ENCODE measurements at places on chromosomes 11 and 22.

DNA sequence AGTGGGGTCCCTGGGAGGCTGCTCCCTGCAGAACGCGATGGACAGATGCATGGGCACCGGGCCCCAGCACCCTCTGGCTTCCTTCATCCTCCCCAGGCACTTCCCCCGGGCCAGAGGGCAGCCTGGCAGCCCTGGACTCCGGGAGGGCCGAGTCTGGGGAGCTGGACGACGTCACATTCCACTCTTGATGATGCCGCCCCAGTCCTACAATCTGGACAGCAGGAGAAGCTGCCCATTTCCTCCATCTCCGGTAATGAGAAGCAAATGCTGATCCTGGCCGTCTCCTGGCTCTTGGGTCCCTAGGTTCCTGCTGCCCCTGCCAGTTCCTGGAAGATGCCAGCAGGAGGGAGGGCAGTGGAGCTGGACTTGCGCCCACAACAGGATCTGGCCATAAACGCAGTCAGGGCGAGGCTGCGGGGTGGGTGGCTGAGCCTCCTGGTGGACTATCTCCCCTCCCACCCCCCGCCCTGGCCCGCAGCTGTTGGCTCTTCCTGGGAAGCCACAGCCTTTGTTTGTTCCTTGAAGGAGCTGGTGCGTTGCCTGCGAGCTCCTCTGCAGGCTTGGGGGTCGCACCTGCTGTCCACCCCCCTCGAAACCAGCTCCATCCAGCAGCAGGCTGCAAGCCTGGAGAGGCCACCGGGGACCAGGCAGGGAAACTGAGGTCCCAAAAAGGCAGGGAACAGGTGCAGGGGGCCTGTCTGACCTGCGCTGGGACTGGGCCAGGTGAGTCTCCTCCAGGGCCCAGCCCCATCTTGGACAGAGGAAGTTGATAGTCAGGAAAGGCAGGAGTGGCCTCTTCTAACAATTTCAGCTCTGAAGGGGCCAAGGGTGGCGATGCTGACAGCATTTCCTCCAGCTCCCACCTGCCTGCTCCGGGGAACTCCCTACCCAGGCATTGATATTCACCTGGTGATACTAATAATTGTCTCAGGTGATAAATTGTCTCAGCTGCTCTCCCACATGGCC is 17.9 kb upstream of the MUC6 start:
- DNase-seq, result no peak

DNA sequence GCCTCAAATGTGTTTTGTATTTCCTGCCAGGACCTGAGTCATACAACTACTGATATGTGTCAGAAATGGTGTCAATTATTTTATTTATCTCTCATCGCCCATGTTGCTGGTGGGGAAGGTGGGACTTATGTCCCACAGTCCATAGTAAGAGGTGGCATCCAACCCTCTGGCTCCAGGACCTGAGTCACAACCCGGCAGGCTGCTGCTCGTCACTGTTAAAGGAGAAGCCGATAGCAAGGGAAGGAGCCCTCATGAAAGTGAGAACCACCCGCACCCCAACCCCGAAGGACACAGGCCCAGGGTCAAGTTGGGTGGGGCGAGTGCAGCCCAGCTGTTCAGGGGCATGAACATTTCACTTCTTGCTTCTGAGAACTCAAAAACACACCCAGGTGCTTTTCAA is 33.1 kb upstream of the TP53I11 start:
- DNase-seq, result no peak

DNA sequence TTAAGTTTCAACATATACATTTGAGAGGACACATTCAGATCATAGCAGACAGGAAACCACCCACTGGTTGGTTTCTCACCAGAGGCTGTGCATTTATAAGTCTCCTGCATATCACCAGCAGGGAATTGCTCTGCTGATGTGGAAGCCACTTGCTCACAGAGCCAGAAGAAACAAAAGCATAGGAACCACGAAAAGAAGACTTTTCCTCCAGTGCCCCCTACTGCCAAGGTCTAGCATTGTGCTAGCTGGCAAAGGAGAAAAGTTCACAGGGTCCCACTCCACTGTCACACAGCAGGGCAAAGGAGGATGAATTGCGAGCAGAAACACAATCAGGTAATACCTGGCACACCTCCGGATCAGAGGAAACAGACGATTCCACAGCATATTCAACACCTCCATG is 28.9 kb upstream of the ISX start:
- DNase-seq, result peak; percentile 24

- DNase-seq, result no peak
These were observed 328.3 kb downstream of the LARGE1 start for GRCh38 chr22:33591946-33592345.

- no peak for DNase-seq
These were observed 3.5 kb downstream of the MYO18B start for GRCh38 chr22:25745341-25746011.

DNA sequence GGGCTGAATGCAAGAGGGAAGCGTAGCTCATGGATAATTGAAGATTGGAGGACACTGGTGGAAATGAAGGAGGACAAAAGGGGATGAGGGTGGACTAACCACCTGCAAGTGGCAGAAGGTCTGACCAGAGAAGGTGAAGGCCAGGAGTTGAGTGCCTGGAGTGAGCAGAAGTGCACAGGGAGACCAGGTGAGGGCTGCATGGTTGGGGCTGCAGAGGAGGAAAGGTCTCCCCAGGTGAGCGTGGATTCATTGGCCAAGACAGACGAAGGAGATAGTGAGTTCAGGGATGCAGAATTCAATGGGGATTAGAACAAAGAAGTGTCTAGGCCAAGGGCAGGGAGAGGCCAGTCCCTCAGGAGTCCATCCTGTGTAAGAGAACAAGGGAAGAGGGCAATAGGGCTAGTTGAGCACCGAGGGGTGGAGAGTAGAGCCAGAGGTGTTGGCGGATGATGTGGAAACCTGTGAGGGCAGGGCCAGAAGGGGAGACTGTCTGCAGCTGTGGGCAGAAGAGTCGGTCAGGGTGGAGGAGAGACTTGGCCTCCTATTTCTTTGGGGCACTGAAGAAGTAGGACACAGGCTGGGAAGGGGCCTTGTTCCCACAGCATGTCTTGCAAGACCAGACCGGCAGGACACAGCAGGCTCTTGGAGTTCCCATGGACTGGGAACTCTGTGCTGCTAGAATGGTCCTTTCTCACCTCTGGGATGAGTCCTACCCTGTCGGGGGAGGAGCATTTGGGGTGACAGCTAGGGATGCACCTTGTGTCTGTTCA is 6.7 kb downstream of the TRIM29 start:
- no peak for DNase-seq

DNA sequence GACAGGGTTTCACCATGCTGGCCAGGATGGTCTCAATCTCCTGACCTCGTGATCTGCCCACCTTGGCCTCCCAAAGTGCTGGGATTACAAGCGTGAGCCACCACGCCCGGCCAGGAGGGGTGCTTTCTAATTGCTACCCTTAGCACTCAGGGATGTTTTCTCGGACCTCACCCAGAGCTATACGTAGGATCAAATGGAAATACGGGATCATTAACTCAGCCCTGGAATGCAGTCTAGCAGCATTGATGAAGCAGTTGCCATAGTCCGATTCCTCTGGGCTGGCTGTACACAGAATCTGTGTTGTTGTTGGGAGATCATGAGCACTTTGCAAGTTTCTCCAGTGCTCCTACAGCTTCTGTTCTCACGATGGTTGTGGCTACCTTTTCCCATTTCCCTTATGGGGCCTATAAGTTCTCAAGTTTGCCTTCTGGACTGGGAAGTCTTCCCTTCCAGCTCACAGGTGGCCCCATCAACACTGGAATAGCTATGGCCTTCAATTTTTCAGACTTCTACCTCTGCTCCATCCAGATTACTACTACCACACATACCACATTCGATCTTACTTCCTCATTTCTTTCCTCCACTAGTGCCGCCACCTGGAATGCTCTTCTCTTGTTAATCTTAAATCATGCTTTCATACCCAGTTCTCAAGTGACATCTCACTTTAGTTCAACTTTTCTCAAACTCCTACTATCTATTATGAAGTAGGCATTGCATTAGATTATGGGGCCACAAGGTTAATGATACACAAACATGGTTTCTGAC is 16.1 kb upstream of the PCF11 start:
- DNase-seq, result peak; percentile 82

DNA sequence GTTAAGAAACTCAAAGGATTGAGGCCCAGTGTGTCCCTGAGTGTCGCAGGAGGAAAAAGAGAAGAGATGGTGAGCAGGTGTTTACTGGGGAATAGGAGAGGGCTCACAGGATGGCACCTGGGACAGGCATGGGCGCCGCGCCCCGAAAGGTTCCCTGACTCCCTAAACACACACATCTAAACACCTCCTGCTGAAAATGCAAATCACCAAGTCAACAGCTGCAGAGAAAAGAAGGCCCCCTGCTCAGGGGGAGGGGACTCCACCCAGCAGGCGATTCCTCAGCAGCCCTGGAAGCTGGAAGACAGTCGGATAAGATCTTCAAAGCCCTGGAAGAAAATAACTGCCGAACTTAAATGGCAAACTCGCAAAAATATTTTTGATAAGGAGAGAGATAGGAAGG is 377.2 kb downstream of the BRD1 start:
- no peak for DNase-seq

GRCh38 chr22:41557401-41558240 is 3.2 kb upstream of the CSDC2 start:
- no peak for DNase-seq

- no peak for DNase-seq
These were observed 182.7 kb upstream of the SNX19 start for GRCh38 chr11:131099013-131099412.

DNA sequence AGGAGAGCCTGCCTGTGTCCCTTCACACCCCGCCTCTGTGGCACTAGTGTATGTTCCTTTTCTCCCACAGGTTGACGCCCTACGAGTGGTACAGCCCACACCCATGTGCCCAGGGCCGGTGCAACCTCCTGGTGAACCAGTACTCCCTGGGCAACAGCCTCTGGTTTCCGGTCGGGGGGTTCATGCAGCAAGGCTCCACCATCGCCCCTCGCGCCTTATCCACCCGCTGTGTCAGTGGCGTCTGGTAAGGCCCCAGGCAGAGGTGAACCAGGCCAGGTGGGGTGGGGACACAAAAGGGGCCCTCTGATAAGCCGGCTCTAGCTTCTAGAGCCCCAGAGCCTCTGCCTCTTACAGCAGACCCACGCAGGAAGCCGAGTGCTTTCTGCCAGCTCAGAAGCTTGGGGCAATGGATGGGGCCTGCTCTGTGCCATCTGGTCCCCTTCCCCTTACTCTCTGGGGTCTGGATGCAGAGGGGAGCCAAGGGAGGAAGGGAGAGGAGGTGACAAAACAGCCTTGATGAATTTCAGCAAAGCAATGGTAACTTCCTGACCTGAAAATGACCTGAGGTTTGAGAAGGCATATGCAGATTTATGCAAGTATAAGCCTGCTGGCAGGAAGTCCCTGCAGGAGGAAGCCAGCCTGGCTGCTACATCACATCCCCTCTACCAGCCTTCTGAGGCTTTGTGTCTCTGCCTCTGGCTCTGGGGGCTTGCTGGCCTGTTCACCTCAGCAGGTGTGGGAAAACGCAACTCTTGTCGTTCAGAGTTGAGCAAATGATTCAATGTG is 67.0 kb upstream of the TBCEL start:
- DNase-seq, result no peak

DNA sequence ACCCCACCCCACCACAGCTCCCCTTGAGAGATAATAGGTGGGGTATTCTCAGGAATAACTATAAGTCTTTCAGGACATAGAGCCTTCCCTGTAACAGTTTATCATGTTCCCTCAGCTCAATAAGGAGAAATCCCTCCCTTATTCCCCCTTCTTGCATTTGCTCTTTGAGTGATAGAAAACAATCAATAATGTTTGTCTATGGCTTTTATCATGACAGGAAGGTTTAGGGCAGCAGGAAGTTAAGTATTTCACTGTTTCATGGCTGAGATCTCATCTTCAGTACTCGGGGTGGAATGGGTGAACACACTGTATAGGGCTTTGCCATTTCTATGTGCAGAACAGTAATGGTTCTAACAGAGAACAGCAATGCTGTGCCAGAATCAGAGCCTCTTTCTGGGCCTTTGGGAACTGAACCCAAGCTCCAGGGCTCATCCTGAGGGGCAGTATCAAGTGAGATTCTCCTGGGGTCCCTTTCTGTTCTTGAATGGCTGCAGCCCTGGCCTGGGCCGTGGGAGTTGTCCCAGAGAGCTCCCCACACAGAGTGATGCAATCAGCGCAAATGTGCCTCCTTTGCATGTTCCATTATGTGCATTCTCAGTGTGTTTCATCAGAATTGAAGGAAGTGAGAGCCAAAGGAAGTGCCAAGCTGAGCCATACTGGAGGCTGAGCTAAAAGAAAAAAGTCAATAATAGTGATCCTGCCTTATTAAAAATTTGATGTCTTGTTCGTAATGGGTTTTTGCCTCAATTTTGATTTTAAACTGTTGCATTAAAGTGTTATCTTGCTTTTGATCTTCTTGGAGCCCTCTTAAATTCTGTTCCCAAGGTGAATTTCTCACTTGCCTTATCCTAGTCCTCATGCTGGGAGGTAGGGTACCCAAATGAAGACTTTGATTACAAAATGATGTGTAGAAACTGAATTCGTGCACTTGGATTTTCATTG is 2.9 kb upstream of the CYP2R1 start:
- peak; percentile 83 for DNase-seq

DNA sequence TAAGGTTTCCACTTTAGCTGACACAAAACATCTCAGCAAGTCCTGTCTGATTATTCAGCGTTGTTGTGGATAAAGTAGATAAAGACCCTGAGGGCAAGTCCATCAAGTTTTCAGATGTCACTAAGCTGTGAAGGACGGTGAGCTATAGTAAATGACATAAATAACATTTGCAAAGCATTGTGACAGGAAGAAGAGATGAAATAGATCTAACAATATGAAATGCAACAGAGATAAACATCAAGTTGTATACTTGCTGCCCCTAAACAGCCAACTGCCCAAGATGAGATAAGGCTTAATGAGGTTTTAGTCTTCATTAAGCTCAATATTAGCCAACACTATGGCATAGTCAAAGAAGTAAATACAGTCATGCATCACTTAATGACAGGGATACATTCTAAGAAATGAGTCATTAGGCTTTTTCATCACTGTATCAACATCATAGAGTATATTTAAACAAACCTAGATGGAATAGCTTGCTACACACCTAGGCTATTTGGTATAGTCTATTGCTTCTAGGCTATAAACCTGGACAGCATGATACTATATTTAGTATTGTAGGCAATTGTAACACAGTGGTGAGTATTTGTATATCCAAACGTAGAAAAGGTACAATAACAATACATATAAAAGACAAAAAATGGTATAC is 625.1 kb upstream of the ANO5 start:
- DNase-seq, result no peak

DNA sequence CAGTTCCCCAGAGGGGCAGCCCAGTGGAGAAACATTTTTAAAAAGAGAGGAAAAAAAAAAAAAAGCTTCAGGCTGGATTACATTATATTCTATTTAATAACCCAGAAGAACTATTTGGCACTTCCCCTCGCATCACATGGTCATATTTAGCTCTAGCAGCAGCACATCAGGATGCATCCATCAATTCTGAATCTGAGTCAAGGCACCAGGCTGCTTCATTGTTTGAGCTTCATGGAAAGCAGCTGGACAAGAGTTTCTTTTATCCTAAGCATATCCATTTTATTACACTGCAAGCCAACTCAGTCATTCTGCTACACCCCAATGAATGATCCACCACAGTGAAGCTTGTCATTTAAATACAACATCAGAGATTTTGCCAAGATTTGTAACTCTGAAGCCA is 10.0 kb downstream of the SPTY2D1 start:
- DNase-seq, result no peak

GRCh38 chr11:105137286-105137685 is 2.3 kb downstream of the CARD18 start:
- DNase-seq, result no peak

GRCh38 chr11:85732965-85733364 is 47.0 kb upstream of the CCDC89 start:
- no peak for DNase-seq

All from KBM-7 (cell line).